Naive thymus-derived CD4-positive, alpha-beta T cell (primary cell): ENCODE measurements at places on chromosomes 11 and 22. TPM values are rescaled to one million over a fixed set of nuclear protein-coding genes. Genes with fewer than 3 reads are reported as not detected.

- H3K27ac ChIP-seq, result no peak overlapping the region
- H3K4me1 ChIP-seq, result no peaks in the 10 kb centered on the region
- no peaks in the 10 kb centered on the region for H3K27me3 ChIP-seq
- H3K36me3 ChIP-seq, result no peaks in the 10 kb centered on the region
- H3K4me3 ChIP-seq, result no peak overlapping the region
Observed at GRCh38 chr11:95652002-95652472, 137.5 kb downstream of the FAM76B start.

The MAPK11 gene
- 20.5 and 22.9 TPM in 2 replicates for total RNA-seq

DNA sequence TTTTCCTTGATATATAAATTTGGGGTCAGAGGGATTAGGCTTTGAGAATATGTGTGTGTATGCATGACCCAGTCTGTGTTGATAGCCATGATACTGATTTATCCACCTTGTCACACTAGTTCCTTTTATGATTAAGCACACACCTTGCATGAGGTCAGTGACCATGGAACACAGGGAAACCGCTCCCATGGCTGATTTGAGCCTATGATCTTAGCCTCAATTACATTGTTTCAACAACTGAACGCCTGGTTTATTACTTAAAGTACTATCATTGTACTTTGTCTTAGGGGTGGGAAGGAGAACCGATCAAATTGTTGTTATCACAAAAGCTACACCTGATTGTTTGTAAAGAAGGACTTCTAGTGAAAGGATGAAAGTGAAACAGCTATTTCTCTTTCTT lies 70.7 kb downstream of the ARFGAP2 start:
- no peak for DNase-seq
- no peak overlapping the region for H3K4me3 ChIP-seq
- H3K27me3 ChIP-seq, result no peaks in the 10 kb centered on the region

- H3K27me3 ChIP-seq, result no peaks in the 10 kb centered on the region
- H3K4me1 ChIP-seq, result no peaks in the 10 kb centered on the region
- H3K36me3 ChIP-seq, result no peaks in the 10 kb centered on the region
- no peak overlapping the region for H3K4me3 ChIP-seq
- DNase-seq, result no peak
- H3K27ac ChIP-seq, result no peak overlapping the region
Observed at GRCh38 chr11:124984512-124984854, 30.5 kb downstream of the CCDC15 start.

DNA sequence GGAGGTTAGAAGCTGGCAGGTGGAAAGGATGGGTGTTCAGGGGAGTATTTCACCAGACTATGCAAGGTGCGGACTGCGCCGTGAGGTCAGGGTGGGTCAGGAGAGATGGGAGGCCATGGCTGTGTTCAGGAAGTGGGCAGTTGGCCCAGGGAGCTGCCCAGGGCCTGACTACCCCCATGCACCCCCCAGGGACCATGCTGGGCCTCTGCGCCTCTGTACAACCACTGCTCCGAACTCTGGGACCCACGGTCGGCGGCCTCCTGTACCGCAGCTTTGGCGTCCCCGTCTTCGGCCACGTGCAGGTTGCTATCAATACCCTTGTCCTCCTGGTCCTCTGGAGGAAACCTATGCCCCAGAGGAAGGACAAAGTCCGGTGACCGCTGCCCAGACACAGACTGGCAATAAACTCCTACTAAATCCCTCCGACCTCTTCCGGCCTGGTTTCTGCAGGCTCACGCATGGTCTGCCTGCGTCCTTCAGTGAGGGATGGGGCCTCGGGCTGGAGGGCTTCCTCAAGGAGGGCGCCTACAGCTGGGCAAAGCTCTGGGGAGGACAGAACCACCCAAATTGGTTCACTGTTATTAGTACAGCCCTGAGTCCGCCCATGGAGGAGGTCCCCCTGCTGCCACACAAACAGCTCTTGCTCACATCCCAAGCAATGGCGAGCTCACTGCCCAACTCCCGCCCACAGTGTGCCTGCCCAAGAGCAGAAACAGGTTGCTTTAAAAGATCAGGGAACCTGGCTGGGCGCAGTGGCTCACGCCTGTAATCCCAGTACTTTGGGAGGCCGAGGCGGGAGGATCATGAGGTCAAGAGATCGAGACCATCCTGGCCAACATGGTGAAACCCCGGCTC lies 4.2 kb downstream of the PHLDA2 start:
- peaks cover 16% of the 10 kb centered on the region for H3K4me1 ChIP-seq
- H3K27me3 ChIP-seq, result peaks cover 4% of the 10 kb centered on the region
- DNase-seq, result no peak
- no peak overlapping the region for H3K4me3 ChIP-seq
- H3K27ac ChIP-seq, result no peak overlapping the region

DNA sequence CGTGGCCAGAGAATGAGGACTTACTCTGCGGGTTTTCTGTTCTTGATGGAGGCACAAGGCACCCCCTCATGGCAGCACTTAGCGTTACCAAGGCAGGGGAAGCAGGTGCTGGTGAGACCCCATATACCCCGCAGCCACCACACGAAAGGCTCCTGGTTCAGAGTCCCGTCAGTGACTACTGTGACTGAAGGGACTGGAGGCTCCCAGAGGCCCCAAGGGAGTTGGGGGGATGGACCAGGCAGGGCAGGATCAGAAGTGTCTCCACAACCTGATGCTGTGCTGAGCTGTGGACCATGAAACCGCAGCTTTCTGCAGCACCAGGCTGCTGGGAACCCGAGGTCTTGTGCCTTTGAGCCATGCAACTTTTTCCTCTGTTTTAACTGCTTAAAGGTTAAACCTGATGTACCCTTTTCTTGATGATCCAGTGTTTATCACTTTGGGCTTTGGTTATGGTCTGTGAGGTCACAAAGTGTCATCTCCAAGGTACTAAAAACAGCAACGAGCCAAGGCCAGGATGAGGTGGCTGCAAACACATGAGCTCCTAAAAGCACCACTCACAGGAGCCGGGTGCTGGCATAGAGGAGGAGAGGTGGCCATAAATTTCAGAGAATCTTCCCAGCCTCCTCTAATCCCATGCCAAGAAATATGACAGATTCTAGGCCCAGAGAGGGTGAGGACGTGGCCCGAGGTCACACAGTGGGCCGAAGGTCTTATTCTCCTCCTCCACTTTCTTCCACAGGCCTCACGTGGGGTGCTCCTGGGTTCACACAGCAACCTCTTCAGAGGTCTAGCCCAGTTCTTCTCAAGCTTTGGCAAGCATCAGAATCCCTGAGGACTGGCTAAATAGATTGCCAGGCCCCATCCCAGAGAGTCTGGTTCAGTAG lies 4.2 kb upstream of the LRRC32 start:
- peaks cover 28% of the 10 kb centered on the region for H3K4me1 ChIP-seq
- no peak overlapping the region for H3K4me3 ChIP-seq
- no peaks in the 10 kb centered on the region for H3K27me3 ChIP-seq

DNA sequence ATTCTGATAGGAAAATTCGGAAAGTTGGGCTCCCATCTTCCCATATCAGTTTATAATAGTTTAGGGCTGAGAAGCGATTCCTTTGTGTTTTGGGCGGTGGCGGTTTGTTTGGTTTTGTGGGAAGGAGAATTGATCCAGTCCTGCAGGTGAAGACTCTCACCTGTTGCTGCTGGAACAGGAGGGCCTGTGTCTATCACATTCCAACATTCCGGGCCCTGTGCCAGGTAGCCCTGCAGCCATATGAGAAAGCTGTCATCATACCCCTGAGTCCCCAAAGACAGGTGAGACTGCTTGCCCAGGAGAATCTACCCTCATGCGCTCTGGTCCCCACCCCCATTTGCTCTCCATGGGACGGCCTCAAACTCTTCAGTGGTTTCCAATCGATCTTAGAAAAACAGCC lies 62.1 kb downstream of the TRAF6 start:
- H3K4me1 ChIP-seq, result peaks cover 24% of the 10 kb centered on the region
- no peak for DNase-seq
- H3K27me3 ChIP-seq, result no peaks in the 10 kb centered on the region
- H3K36me3 ChIP-seq, result no peaks in the 10 kb centered on the region

The PSMD13 gene
- total RNA-seq, result 68.1 TPM

The PNPLA3 gene
- total RNA-seq, result 0.19 and 0.46 TPM in 2 replicates

The OVOL1 gene
- total RNA-seq, result not detected

DNA sequence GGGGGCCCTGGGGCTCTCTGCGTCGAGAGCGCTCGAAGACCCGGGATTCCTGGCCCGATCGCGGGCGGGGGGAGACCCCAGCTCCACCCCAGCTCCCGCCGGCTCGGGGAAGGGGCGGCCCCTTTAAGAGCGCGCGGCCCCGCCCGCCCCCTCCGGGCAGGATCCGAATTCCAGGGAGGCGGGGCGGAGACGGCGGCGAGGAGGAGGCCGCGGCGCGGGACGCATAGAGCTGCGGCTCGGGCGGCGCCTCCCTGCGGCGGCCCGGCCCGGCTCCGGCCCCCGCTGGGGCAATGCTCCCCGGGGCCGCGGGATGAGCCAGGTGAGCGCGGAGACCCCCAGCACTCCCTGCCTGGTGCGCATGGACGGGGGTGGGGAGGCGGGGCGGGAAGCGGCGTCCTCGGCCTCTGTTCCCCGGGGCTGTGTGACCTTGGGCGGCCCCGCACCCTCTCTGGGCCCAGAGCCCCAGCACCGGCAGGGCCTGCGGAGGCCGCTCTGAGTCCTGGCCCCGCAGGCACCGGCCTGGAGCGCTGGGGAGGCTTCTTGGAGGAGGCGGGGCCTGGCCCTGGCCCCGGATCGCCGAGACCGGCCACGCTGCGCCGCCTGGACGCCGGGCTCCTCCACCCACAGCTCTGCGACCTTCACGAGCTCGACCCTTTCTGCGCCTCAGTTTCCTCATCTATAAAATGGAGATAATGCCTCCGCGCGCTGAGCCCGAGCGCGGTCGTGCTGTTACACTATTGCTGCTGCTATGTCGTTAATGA lies 565 bp downstream of the GAS2L1 start:
- DNase-seq, result peak; percentile 74
- peaks cover 3% of the 10 kb centered on the region for H3K4me1 ChIP-seq
- H3K27ac ChIP-seq, result no peak overlapping the region
- H3K36me3 ChIP-seq, result no peaks in the 10 kb centered on the region

The USH1C gene
- total RNA-seq, result not detected

- DNase-seq, result no peak
- no peaks in the 10 kb centered on the region for H3K4me1 ChIP-seq
- H3K27ac ChIP-seq, result no peak overlapping the region
- H3K36me3 ChIP-seq, result no peaks in the 10 kb centered on the region
Observed at GRCh38 chr22:47203554-47203991, 441.1 kb downstream of the TBC1D22A start.

DNA sequence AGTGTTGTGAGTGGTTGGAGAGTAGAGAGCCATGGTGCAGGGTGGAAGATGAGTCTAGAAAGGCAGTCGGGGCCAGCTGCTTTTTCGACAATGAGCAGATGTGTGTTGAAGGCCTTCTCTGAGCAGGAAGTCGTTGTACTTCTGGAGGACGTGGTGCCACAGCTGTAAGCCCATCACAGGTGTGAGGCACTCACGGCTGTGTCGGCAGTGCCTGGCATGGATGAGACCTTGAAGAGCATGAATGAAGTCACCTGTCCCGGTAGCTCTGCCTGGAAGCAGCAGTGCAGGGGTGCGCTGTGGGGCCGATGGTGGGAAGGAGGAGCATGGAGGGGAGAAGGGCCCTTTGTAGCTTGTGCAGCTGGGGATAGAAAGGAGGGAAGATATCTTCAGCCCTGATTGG lies 165.2 kb downstream of the PKNOX2 start:
- H3K27me3 ChIP-seq, result no peaks in the 10 kb centered on the region
- no peak overlapping the region for H3K4me3 ChIP-seq
- no peak for DNase-seq
- H3K27ac ChIP-seq, result no peak overlapping the region

The KRTAP5-11 gene
- total RNA-seq, result not detected

- H3K36me3 ChIP-seq, result no peaks in the 10 kb centered on the region
- H3K27ac ChIP-seq, result no peak overlapping the region
- H3K4me1 ChIP-seq, result no peaks in the 10 kb centered on the region
- H3K27me3 ChIP-seq, result no peaks in the 10 kb centered on the region
- H3K4me3 ChIP-seq, result no peak overlapping the region
Observed at GRCh38 chr11:98565311-98565710, 455.4 kb upstream of the CNTN5 start.

The SPDYC gene
- not detected for total RNA-seq

The C1QTNF5 gene
- not detected for total RNA-seq

The MRGPRX4 gene
- not detected in 2 replicates for total RNA-seq

GRCh38 chr11:46846510-46846830 lies 390 bp upstream of the CKAP5 start:
- no peaks in the 10 kb centered on the region for H3K36me3 ChIP-seq
- H3K4me1 ChIP-seq, result no peaks in the 10 kb centered on the region
- no peaks in the 10 kb centered on the region for H3K27me3 ChIP-seq
- DNase-seq, result no peak
- peak overlapping the region; percentile 71 for H3K27ac ChIP-seq

The RBMXL2 gene
- not detected for total RNA-seq

The MRGPRE gene
- total RNA-seq, result not detected in 2 replicates

DNA sequence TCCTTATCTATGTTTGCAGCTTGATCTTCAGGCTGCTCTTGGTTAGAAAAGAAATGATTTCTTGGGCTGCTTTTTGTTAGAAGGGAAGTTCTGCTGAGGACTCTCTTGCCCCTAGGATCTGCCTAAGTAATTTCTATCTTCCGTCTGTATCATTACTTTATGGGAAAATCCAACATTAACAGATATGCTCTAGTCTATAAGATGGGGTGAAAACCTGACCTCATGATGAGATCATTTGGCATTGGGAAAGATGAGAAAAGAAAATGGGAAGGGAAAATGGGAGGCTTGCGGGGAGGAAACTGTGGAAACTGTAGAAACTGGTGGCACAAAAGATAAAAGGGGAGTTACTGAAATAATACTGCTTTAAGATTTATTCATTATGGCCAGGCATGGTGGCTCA lies 63.6 kb downstream of the FDX1 start:
- H3K27ac ChIP-seq, result no peak overlapping the region
- H3K4me3 ChIP-seq, result no peak overlapping the region

The ADORA2A gene
- 26.9 and 29.1 TPM in 2 replicates for total RNA-seq

- no peak for DNase-seq
- H3K4me3 ChIP-seq, result no peak overlapping the region
- H3K36me3 ChIP-seq, result no peaks in the 10 kb centered on the region
- H3K4me1 ChIP-seq, result no peaks in the 10 kb centered on the region
- H3K27ac ChIP-seq, result no peak overlapping the region
Observed at GRCh38 chr11:12119502-12119901, 9.1 kb downstream of the MICAL2 start.

DNA sequence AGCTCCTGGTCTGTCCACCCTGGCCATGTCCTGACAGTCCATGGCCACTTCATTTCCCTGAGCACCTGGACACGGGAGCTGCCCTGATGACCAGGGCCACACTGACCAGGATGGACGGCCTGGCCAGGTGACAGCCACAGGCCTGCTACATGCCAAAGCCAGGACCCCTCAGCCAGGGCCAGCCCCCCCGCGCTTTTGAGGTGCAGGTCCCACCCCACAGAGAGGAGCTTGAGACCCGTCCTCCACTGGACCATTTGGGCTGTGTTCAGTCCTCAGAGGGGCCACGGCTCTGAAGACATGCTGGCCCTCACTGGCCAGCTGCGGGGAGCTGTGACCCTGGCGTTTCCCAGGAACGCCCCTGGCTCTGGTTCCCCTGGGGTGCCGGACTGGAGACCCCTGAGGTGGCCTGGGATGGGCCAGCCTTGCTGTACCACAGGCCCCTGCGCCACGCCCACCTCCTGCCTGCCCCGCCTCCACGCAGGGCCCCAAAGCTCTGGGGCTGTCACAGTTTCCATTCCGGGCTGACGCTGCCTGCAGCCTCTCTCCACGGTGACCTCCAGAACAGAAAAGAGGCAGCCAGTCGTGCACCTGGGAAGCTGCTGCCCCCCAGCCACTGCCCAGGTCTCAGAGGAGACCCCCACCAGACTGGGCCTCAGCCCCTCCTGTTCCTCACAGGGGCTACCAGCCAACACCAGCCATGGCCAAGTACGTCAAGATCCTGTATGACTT lies 18.2 kb downstream of the EPS8L2 start:
- H3K4me3 ChIP-seq, result no peak overlapping the region
- peaks cover 19% of the 10 kb centered on the region for H3K4me1 ChIP-seq
- no peaks in the 10 kb centered on the region for H3K36me3 ChIP-seq
- no peak for DNase-seq
- no peak overlapping the region for H3K27ac ChIP-seq
- H3K27me3 ChIP-seq, result no peaks in the 10 kb centered on the region

The RFPL1 gene
- 0.24 TPM for total RNA-seq

The CHST1 gene
- total RNA-seq, result not detected
